ENCODE measurements at places on chromosomes 3 and 15.

GRCh38 chr3:196794467-196794866 is 54.8 kb downstream of the PAK2 start:
- no peak for DNase-seq

DNA sequence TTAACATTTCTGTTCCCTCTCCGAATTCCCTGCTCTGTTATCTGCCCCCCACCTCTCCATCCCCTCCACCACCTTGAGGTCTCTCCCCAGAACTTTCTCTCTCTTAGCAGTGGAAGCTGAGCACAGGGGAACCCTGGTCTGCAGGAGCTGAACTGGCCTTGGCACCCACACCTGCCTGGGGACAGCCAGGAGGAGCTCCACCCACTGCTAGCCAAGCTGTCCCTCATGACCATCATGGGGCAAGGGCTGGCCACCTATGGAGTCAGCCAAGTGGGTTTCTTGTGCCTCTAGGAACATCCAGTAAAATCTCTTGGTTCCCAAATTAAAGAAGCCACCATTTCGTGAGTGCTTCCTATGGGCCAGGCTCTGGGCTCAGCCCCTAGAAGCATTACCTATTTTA is 276.4 kb upstream of the TLE3 start:
- no peak for DNase-seq

- no peak for DNase-seq
Observed at GRCh38 chr3:101542957-101543356, 18.7 kb upstream of the TRMT10C start.

GRCh38 chr15:62953021-62953420 is 89.5 kb upstream of the TPM1 start:
- DNase-seq: no peak

DNA sequence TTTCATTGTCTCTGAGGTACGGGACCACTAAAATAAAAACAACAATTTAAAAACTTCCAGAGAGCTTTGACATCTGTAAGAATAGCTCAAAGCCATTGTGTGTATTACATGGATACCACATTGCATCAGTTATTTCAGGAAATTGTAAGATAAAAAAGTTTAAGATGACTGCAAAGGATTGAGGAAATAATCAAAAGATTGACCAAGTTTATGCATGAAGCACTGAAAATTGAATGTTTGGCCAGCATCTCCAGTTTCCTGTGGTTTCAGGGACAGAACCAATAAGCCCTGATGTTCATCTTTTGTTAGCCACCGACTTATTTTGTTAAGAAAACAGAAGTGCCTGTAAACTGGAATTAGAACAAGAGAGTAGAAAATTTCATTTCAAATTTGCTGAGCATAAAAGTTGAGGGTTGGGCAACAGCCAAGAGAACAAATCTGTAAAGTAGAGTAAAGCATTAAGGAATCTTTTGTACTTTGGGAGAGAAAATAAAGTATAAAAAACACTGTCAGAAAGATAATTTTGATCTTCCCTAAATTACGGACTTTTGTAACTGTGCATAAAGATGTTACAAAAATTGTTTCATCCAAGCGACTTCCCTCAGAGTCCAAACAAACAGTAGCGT is 211.5 kb upstream of the P2RY1 start:
- no peak for DNase-seq

- no peak for DNase-seq
Observed at GRCh38 chr3:31629054-31629453, 96.3 kb downstream of the STT3B start.

GRCh38 chr15:31376511-31376910 is 49.9 kb downstream of the KLF13 start:
- DNase-seq: no peak

GRCh38 chr15:71275098-71275497 is 159.8 kb downstream of the THSD4 start:
- no peak for DNase-seq

- no peak for DNase-seq
Observed at GRCh38 chr3:72847282-72847681, 963 bp downstream of the SHQ1 start.

DNA sequence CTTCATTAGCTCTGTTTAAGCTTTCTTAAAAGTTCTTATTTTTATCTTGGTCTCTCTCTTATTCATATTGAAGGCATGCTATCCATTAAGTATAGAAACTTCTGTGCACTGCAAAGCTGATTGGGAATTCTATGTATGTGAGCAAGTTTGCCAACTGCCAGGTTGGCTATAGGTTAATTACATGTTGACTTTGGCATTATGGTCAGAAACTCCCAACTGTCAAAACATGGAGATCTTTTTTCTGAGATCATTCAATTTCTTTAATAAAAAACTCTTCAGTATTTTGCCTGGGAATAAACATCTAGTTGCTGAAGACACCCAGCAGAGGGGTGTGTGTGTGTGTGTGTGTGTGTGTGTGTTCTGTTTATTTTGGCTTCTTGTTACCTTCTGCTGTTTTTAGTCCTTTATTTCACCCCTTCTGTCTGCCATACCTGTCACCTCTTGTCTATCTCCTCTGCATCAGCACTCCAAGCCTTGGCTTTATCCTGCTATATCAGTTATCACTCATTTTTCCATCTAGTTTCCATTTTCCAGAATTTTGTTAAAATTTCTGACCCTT is 1.3 kb upstream of the ARL14 start:
- DNase-seq: no peak

- DNase-seq: no peak
Observed at GRCh38 chr3:110015231-110015963, 678.1 kb upstream of the DPPA4 start.

- no peak for DNase-seq
Observed at GRCh38 chr3:149621218-149622005, 36.4 kb downstream of the WWTR1 start.

DNA sequence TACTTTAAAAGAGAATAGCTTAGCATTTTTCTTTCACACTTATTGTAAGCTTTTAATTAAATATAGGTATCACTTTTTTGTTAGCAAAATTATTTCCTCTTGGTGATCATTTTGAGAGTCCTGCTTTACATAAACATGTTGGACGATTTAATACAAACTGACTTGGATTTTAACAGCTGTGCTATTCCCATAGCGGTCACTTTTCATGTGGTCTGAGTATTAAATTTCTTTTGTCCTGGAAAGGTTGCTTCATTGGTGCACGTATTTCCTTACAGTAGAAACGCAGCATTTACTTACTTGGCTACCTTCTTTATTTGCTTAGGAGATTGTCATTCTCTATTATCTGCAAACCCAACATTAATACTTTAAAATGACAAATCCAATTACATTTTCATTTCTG is 109.4 kb downstream of the ATG7 start:
- DNase-seq: no peak

GRCh38 chr15:96762566-96762965 is 432.1 kb downstream of the NR2F2 start:
- no peak for DNase-seq

DNA sequence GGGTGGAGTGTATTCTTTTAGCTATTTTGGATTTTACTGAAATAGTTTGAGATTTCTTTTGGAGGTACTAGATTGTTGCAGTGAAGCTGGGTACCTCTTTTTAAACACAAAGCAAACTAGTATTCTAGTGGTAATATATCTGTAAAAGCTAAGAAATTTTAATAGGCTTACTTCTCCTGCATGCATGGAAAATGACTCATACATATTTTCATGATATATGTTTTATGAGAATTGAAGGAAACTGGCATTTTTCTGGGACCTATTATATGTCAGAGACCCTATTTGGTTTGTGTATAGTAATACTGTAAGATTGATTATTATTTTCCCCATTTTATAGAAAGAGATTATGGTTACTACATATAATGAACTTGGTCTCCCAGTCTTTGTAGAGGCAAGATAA is 851.0 kb downstream of the DIPK2A start:
- DNase-seq: no peak

DNA sequence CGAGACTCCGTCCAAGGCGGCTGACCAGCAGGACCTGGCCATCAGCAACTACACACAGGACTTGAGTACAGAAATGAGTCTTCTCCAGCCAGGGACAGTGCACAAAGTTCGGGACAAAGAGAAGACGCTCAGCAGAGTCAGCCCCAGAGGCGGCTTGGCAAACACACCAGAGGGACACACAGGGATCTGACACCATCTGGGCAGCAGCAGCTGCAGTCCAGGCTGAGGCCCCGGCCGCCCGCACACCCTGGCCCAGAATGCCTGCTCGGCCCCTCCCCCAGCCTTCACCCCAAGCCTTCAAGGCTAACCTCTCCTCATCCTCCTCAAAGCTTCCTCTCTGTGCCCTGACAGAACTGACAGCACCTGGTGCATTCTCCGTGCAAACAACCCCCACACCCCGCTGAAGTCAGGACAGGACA is 61.1 kb downstream of the XXYLT1 start:
- no peak for DNase-seq

DNA sequence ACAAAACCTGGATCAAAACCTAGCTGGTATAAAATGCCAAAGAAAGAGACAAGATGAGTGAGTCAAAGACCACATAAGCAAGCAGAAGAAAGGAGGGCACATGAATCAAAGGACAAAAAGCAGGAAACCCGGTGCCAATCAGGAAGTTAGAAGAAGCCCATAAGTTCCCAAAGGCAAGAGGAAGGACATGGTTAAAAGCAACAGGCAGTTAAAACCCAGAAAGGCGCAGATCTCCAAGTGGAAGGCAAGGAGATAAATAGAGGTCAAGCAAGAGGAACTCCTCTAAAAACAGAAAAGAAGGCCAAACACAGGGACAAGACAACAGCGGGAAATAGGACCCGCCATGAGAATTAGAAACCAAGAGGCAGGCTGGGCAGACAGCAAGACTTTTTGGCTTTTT is 4.4 kb downstream of the TMOD2 start:
- DNase-seq: no peak

GRCh38 chr3:49387721-49388120 is 24.1 kb downstream of the RHOA start:
- no peak for DNase-seq

DNA sequence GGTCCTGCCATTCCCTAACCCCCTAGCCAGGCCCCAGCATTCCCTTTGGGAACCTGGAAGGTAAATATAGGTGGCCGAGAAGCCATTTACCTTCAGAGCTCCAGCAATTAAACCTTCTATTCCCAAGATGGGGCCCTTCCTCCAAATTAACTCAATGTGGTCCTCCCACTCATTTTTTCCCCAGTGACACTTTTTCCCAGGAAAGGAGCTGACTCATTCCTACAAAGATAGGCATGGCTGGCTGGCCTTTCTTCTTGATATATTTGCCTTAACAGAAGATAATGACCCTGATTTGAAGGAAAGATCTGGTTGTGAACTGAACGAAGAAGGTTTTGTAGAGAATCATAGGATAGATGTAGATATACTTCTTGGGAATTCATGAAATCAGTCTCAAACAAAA is 279.0 kb upstream of the VEPH1 start:
- DNase-seq: no peak

DNA sequence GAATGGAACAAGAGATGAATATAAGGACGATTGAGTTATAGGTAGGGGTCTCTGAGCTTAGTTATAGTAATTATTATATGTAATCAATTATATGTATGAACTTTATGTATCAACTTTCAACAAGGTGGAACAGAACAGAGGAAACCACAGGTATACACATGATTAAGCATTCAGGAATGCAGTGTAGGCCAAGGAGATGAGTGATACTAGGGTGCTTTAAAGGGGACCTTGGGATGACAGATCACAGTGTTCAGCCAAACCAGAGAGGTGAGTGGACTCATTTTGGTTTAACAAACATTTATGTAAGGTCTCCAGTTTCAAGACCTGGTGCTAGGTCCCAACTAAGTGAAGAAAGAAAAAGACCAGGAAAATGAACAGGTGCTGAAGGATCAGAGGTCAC is 895.5 kb downstream of the ROBO2 start:
- no peak for DNase-seq

DNA sequence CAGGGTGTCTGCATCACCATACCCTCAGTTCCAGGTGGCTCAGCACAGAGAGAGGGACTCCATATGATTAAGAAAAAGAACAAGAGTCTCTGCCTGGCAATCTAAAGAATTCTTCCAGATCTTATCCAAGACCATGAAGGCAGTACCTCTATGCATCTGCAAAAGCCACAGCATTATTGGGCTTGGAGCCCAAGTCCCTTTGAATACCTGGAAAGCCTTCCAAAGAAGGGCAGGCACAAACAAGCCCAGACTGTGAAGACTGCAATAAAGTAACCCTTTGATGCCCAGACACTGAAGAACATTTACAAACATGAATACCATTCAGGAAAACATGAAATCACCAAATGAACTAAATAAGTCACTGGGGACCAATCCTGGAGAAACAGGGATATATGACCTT is 60.9 kb upstream of the DIPK2A start:
- DNase-seq: no peak

DNA sequence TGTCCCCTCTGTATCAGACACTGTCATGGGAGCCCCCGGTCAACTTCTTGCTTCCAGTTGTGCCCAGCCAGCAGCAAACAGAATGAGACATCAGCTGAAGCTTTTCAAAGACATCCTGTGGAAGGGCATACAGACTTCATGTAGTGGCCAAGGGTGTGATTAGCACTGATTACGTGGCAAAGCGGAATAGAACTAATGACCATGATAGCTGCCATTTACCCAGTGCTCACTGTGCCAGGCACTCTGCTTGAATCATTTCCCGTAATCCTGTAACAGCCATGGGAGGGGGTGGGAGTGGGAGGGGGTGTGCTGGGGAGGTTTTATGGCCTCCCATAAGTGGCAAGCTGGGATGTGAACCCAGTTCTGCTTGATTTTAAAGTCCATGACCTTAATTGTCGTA is 29.5 kb downstream of the LPP start:
- DNase-seq: no peak

DNA sequence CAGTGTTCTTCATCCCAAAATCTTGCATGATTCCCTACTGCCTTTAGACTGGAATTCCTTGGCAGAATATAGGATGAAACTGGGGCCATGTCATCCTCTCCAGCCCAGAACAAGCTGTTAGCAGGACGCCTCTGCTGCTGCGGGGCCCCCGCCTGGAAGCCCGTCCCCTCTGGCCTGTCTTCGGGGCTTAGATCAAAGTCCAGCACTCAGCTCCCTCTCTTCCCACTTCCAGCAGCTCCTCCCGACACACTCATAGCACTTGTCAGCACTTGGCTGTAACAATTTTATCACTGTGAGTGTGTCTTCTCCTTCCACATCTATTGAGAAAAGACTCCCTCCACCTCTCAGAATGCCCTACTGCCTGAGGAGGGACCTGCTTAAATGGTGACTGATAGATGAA is 112.0 kb upstream of the HACD2 start:
- no peak for DNase-seq

DNA sequence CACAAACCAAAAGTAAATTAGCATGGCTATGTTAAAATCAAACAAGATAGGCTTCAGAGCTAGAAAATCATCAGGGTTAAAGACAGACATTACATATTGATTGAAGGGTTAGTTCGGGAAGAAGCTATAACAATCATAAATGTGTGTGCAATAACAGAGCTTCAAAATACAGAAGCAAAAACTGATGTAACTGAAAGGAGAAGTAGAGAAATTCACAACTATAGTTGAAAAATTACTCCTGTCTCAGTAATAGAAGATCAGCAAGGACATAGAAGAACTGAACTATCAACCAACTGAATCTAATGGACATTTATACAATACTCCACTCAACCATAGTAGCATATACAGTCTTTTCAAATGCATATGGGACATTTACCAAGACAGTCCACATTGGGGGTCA is 59.4 kb downstream of the MCTP2 start:
- DNase-seq: no peak

- DNase-seq: no peak
Observed at GRCh38 chr15:60343221-60343970, 54.4 kb downstream of the ANXA2 start.
